ENCODE measurements at places on chromosomes 2 and 18. TPM values are rescaled to one million over a fixed set of nuclear protein-coding genes. Genes with fewer than 3 reads are reported as not detected.

GRCh38 chr2:234269769-234270204 lies 219.3 kb downstream of the SPP2 start:
- DNase-seq, result no peak

DNA sequence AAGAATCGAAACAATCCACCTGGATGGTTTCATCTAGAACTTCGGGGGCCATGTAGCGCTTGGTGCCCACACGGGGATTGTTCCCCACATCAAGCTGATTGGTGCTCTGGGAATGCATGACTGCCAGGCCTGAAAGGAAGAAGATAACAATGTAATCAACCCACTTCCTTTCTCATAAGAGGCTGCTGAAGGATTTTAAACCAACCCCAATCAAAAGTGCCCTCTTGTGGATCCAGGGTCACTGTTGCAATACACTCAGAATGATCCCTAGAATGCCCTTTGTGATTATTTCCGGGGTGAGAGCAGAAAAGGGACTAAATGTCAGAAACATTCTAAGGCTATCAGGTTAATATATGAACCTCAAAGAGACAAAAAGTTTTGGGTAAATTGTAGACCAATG lies 115.2 kb downstream of the ACVR1 start:
- DNase-seq, result no peak

DNA sequence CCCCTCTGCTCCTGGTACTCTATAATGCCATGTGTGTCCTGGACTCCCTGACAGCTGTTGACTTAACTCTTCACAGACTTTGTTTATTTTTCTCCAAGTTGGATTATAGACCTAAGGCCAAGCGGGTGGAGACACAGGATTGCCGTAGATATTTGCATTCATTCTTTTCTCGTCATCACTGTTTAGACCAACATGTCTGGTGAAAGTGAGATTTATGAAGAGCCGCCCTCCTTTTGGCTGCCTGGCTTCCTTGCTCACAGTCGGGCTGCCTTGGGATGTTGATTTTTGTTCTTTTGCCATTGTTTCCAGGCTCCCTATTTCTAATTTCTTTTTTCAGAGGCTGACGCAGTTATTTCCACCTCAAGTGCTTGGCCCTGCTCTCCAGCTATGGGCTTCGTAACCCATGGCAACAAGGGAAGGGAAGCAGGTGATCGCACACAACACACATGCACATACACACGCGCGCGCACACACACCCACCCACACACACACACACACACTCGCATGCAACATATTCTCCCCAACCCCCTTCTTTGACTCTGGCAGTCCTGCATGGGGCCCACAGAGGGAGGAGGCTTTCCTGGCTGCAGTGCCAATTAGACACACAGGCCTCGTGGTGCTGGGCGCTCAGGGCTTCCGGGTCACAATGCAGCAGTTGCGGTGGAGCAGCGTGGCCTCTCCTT lies 296.5 kb downstream of the MTX2 start:
- no peak for DNase-seq

DNA sequence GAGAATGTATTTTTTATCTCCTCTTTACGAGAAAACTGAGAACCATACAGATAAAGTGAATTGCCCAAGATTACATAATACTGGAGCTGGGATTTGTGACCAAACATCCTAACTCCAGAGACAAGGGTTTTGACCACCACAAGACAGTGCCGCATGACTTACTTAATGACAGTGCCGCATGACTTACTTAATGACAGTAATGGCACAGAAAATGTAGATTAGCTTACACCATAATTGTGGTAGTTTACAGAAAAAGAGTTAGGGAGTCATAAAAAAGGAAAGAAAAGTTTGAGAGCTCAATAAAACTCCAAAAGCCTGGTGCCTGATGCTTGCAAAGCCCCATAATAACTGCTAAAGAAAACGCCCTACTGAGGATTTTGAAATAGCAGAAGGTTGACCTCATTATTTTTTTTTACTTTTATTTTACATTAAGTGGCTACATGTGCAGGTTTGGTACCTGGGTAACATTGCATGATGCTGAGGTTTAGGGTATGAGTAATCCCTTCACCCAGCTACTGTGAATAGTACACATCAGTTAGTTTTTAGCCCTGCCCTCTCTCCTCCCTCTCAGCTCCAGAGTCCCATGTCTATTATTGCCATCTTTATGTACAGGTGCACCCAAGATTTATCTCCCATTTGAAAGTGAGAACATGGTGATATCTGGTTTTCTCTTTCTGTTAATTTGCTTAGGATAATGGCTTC lies 310.0 kb upstream of the UBE2E3 start:
- no peak for DNase-seq

DNA sequence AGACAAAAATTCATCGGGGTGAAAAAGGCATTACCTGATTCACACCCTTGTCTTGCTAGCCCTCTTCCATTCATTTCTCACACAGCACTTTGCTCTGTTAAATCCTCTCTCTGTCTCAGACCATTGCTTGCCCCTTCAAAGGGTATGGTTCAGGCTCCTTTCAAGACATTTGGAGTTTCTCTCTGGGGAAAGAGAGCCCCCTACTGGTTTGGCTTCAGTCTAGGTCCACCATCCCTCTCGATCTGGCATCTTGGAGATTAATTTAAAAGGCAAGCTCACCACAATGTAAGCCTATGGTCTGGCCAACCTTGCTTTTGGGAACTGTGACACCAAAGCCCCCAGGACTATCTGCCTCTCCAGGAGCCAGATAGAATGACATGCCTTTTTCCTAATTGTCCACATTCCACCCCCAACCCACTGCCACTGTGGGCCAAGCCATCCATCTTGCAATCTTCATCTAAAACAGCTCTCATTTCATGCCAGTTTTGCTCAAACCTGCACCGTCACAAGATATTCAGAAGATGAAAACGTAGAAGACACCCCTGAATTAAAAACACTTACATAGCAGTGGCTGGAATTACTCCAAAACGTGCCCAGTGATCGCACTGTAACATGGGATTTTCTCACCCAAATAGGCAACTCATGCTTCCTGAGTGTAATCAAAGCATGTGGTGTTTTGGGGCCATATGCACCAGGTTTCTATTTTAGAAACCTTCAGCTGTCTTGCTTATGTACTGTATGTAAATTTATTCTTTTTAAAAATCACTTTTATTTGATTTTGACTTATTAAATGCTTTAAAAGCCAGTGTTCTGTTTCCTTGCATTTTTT lies 93.9 kb downstream of the FARSB start:
- peak; percentile 12 for DNase-seq

DNA sequence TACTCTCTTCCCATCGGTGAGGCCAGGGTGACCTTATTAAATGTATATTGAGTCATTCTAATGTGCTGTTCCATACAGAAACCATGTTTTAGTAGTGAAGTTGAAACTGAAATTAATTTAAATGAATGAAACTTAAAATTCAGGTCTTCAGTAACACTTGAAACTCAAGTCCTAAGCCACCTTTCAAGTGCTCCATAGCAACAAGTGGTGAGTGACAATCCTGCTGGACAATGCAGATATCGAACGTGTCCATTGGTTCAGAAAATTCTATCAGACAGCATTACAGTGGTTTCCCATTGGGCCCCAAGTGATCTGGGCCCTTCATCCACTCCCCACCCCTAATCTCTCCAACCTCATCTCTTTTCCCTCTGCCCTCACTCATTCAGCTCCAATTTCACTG lies 48.7 kb downstream of the HNMT start:
- no peak for DNase-seq

DNA sequence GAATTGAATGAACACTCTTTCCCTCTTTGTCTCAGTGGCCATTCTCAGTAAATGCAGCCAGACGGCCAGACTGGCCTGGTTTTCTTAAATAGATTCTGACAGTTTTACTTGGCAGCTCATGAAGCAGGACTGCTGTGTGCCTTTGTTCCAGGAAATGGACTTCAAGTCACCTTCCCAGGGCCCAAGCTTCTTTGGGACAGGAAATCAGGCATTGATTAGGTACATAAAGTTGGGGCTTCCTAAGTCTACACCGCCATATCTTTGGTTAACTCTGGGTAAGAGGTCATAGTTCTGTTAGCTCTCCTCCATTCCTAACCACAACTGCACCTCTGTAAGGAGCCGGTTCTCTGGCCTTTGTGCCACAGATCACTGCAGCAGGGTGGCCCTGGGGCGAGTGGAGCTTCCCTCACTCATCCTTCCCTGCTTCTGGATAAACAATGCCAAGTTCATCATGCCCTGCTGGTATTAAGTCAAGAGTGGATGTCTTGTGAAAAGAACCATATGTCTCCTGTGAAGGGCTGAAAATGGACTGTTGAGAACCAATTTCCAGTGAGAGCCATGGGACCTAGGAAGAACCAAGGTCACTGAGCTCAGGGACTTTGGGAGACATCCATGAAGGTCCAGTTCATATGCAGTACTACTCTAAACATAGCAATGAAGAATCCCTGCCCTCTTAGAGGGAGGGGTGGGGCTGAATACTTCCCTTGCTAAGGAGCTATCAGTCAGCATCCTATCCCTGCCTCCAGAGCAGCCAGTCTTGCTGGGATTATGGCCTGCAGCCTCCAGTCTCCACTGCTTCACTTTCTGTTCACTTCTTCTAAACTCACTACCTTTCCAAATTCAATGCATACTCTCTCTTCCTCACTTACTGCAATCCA lies 122.6 kb upstream of the XPO1 start:
- no peak for DNase-seq

- no peak for DNase-seq
Measured at GRCh38 chr2:3643371-3644245, 14.4 kb upstream of the ALLC start.

DNA sequence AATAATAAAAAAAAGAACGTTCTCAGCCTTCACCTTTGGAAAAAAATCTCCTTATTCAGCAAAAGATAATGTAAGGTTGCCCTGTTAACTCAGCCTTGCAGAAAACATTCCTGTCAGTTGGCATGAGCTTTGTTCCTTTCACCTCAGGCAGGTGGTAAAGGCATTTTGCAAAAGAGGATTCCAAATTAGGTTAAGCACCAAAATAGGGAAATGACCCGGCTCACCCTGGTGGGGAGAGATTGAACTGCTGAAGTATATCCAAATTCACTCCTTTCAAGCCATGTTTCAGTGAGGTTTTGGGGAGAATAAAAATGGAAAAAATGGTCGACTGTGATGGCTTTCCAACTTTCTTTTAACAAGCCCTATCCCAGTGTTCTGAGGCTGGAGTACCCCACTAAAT lies 1988.8 kb upstream of the PIK3C3 start:
- DNase-seq, result no peak

GRCh38 chr2:55547001-55547400 lies 27.5 kb downstream of the CFAP36 start:
- no peak for DNase-seq

- DNase-seq, result no peak
Measured at GRCh38 chr18:41842886-41843285, 112.1 kb upstream of the PIK3C3 start.

- DNase-seq, result no peak
Measured at GRCh38 chr2:203814661-203815540, 52.7 kb upstream of the CTLA4 start.

DNA sequence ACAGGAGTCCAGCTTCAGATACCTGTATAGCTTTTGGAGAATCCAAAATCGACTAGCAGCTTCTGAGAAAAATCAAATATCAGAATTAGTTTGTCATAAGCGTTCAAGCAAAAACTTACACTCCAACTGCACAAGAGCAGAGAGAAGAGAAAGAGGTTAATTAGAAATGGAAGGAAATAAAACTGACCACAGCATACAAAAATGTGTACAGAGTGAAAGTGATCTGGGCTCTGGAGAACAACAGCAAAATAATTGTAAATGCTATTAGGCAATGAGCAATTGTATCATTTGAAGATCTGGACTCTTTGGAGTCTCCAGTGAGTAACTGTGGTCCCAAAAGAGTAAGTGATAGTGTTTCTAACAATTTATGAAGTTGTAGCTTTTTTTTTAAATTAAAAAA lies 867.3 kb downstream of the TRIB2 start:
- DNase-seq, result no peak

GRCh38 chr2:44770221-44771195 lies 171.0 kb upstream of the SIX3 start:
- no peak for DNase-seq

DNA sequence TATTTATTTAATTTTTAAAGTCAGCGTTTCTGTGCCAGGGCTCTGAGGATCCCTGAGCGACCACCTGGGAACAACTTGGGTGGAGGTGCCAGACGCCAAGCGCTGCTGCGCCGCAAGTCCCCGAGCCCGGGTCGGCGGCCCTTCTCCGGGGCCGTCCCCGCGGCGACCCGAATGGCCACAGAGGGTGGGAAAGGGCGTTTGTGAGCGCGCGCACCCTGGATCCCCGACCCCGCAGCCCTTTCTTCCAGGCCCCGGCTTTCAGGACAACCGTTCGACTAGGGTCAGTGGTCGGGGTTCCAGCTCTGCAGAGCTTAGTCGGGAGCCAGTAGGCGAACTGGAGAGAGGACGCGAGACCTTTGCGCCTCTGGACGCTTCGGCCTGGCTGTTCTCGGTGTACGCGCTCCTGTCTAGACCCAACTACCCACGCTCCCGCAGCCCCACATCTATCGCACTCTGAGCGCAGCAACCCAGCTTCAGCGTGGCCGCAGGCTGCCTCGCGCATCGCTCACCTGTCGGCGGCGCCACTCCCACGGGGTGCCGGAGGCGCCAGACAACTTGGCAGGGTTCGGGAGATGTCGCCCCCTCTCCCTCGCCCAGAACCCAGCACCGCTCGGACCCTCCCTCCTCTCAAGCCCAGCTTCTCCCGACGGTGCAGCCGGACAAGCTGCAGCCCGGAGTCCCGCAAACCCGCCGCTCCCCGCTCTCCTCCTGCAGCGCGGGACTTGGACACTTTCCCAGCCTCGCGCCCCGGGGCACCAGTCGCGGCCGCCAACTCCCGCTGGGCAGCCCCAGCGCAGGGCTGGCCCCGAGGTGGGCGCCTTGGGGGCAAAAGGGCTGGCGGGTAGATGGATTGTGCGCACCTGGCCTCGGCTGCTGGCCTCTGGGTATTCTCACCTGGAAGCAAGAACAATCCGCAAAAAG lies 758 bp downstream of the LYPD1 start:
- DNase-seq, result no peak

GRCh38 chr2:25337276-25337675 lies 4.4 kb downstream of the DNMT3A start:
- no peak for DNase-seq

GRCh38 chr2:112644933-112645309 lies 818 bp upstream of the SLC20A1 start:
- DNase-seq, result no peak

DNA sequence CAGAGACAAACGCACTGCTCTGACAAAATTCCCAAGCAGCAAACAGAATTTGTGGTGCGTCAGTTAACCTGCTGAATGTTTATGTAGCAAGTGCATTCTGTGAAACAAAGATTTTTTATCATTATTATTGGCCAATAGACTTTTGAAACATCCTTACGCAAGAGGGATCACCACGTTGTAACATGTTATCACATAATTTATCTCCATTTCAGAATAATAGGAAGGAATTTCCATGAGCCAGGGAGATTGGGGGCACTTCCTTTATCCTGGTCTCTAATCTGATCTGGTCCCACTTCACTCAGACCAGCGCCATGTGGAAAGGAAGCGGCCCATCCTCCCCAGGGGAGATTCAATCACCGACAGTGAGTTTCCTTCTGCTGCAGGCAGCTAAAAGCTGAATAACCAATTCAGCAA lies 166.1 kb downstream of the PID1 start:
- no peak for DNase-seq

Gene ANKRD30BL
- not detected for total RNA-seq

Gene LIMS4
- 2.0 TPM for total RNA-seq

Gene WNT6
- not detected for total RNA-seq

Gene CIB4
- not detected for total RNA-seq

Gene TXNL1
- 51.4 TPM for total RNA-seq

Gene LOXL3
- 5.9 TPM for total RNA-seq

Gene VWA3B
- not detected for total RNA-seq

Gene DPP4
- total RNA-seq, result 104 TPM

Gene INHBB
- 0.87 TPM for total RNA-seq

Measured in epithelial cell of proximal tubule (primary cell).